Common myeloid progenitor, CD34-positive (primary cell): ENCODE measurements at places on chromosomes 6 and 20.

DNA sequence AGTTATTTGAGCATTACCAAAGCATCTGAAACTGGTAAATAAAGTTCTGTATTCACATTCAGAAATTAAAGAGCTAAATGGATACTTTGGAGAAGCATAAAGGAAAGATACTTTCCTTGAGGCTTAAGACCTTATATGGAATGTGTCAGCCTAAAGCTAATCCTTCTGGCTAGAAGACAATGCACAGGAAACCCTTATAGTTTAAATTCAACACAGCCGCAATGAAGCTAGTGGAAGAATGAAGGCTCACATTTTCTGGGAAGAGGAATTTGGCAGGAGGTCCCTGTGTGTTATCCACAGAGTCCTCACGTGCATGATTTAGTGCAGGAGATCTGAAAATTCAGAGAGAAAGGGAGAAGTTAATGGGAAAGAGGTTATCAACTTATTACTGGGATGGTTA lies 21.5 kb upstream of the CHD6 start:
- H3K27me3 ChIP-seq: no peaks in the 10 kb centered on the region
- H3K4me3 ChIP-seq: no peak overlapping the region
- no peaks in the 10 kb centered on the region for H3K36me3 ChIP-seq
- H3K4me1 ChIP-seq: peaks cover 10% of the 10 kb centered on the region
- no peak overlapping the region for H3K27ac ChIP-seq
- no peak for DNase-seq

GRCh38 chr20:3208786-3209256 lies 477 bp upstream of the ITPA start:
- H3K27ac ChIP-seq: peak overlapping the region; percentile 89
- peaks cover 6% of the 10 kb centered on the region for H3K4me1 ChIP-seq
- no peaks in the 10 kb centered on the region for H3K27me3 ChIP-seq
- peak overlapping the region; percentile 96 for H3K4me3 ChIP-seq
- peak; percentile 50 for DNase-seq

DNA sequence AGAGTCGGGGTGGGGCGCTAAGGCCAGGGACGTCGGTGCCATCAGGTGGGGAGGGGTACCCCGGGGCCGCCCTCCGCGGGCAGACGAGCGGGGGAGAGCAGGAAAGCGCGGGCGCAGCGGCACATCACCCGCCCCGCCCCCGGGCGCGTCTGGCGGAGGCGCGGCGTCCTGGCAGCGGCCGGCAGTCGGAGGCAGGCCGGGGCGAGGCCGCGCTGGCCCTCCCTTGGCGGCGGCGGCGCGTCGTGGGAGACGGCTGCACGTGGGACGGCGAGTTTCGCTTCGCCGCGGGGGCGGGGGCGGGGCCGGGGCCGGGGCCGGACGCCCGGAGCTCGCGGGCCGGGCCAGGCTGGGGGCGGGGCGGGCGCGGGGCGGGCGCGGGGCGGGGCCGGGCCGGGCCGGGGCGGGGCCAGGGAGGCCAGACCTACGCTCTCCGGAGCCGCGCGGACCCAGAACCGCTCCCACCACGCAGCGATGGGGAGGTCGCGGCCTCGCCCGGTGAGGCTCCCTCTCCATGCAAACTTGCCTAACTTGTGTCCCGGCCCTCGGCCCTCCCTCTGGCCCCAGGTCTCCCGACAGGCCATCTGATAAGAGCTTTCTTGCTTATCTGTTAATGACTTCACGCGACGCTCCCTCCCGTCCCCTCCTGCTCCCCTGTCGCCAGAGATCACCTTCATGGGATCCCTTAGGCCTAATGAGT lies 12.5 kb downstream of the ITPR3 start:
- no peaks in the 10 kb centered on the region for H3K36me3 ChIP-seq
- no peak overlapping the region for H3K27ac ChIP-seq
- H3K4me3 ChIP-seq: peak overlapping the region; percentile 58
- H3K27me3 ChIP-seq: peaks cover 8% of the 10 kb centered on the region

DNA sequence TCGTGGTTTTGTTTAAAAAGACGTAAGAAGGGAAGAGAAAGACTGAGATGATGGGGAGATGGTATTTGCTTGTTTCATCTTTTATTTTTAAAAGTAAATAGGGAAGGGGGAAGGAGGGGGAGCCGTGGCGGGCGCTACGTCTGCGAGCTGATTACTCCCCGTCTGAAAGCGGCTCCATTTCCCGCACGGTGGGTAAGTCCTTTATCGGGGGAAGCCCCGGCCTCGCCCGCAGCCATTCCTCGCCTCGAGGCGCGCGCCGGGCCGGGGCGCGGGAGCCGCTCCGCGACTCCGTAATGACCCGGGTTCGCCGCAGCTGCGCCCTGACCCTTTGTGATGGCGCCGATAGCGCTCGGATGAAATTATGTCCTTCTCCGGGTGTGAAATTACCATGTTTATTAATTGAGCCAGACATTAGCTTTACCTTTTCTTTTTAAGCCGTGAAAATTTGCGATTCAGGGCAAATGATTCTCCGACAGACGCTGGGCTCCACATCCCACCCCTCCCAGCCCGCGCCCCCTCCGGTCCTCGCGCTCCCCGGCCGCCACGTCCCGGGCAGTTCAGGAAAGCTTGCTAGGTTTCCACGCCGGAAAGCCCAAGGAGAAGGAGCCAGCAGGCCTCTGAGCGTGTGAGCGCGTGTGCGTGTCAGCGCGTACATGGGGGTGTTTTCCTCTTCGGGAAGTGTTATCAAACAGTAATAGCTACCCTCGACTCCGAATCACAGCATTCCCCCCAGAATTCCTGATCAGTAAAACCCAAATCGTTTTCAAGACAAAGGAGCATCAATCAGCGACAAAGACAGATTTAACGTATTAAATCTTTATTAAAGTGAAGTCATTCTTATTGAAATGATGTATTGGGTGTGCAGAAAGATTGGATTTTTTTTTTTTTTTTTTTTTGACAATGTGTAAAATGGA lies 30.0 kb downstream of the TFAP2A start:
- H3K36me3 ChIP-seq: no peaks in the 10 kb centered on the region
- peaks cover 71% of the 10 kb centered on the region for H3K27me3 ChIP-seq
- no peak overlapping the region for H3K27ac ChIP-seq
- H3K4me1 ChIP-seq: no peaks in the 10 kb centered on the region

GRCh38 chr20:14193443-14193842 lies 144.0 kb downstream of the FLRT3 start:
- H3K27ac ChIP-seq: no peak overlapping the region
- no peaks in the 10 kb centered on the region for H3K27me3 ChIP-seq

DNA sequence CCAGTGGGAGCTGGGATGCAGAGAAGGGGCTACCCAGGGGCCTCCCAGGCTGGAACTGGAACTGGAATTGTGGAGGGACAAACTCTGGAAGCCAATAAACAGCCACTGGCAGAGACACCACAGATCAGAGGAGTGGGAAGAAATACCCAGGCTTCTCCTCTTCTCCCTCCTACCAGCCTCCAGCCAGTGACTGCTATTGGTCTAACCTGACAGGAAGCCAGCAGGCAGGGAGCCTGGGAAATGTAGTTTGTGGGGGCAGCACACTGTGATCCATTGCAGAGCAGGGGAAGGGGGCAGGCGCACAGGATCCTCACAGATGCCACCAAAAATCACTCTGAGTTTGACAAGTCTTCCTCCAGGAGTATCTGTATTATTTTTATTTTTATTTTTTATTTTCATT lies 12.1 kb upstream of the MLN start:
- H3K27me3 ChIP-seq: peaks cover 15% of the 10 kb centered on the region
- no peak overlapping the region for H3K27ac ChIP-seq
- peak; percentile 41 for DNase-seq
- no peak overlapping the region for H3K4me3 ChIP-seq
- peaks cover 8% of the 10 kb centered on the region for H3K4me1 ChIP-seq

GRCh38 chr6:94071835-94072234 lies 652.5 kb upstream of the EPHA7 start:
- no peaks in the 10 kb centered on the region for H3K36me3 ChIP-seq
- no peak overlapping the region for H3K27ac ChIP-seq
- H3K4me1 ChIP-seq: no peaks in the 10 kb centered on the region
- DNase-seq: no peak

- peaks cover 14% of the 10 kb centered on the region for H3K4me1 ChIP-seq
- no peak overlapping the region for H3K4me3 ChIP-seq
- no peaks in the 10 kb centered on the region for H3K36me3 ChIP-seq
- H3K27me3 ChIP-seq: no peaks in the 10 kb centered on the region
Measured at GRCh38 chr20:362271-363254, 15.7 kb downstream of the NRSN2 start.

DNA sequence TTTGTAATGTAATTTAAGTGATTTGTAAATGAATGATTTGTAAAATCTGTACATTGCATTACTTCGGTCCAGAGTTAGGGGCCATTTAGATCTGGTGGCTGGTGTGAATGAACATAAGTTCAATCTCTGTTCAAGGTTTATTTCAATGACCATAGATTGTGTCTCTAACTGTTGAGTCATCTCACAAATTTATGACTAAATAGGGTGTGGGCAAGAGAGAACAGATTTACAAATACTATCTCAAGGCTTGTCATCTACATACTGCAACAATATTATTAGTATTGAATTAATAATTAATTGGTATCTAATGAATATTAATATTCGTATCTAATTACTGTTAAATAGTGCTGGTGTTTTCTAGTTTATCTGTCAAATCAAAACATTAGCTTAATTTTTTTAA lies 115.3 kb upstream of the EDN1 start:
- H3K4me1 ChIP-seq: no peaks in the 10 kb centered on the region
- H3K4me3 ChIP-seq: no peak overlapping the region
- H3K27me3 ChIP-seq: no peaks in the 10 kb centered on the region
- DNase-seq: no peak
- no peak overlapping the region for H3K27ac ChIP-seq

- H3K27ac ChIP-seq: no peak overlapping the region
- DNase-seq: no peak
- no peaks in the 10 kb centered on the region for H3K27me3 ChIP-seq
- H3K36me3 ChIP-seq: no peaks in the 10 kb centered on the region
- H3K4me3 ChIP-seq: no peak overlapping the region
Measured at GRCh38 chr6:53411451-53411850, 62.7 kb upstream of the ELOVL5 start.

GRCh38 chr6:152977556-152977955 lies 5.3 kb downstream of the FBXO5 start:
- no peak overlapping the region for H3K27ac ChIP-seq
- peaks cover 4% of the 10 kb centered on the region for H3K36me3 ChIP-seq
- H3K4me1 ChIP-seq: peaks cover 61% of the 10 kb centered on the region
- no peak for DNase-seq

GRCh38 chr20:25539742-25540672 lies 45.3 kb downstream of the NINL start:
- H3K27me3 ChIP-seq: no peaks in the 10 kb centered on the region
- H3K27ac ChIP-seq: no peak overlapping the region
- DNase-seq: no peak

DNA sequence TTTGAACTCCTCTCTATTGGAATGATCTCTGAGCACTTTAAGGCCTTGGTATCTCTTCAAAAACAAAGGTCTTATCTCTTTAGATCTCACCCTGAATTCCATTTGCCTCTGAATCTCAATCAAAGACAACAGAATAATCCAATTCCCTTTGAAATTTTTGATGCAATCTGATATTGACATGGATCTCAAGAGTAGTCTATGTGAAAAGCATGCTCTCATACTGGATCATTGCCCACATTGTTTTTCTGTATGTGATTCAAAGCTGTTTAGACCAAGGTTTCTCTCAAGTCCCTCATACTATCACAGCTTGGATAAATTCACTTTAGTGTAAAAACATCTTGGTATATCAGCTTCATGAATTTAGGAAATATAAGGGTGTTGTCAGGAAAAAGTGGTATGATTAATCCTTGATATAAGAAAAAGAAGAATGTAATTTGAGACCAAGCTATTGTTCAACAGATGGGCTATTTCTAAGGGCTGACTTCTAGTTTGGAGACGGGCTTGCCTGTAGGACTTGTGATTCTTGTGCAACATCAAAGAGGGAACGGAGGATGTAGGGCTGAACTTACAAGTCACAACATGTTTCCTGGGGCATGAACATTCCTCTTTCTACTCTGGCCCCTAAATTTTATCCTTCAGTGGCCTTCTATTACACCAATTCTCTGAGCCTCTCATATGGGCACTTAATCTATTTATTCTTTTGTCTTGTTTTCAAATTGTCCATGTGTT lies 77.9 kb upstream of the CITED2 start:
- DNase-seq: no peak
- H3K27me3 ChIP-seq: no peaks in the 10 kb centered on the region
- no peak overlapping the region for H3K27ac ChIP-seq

DNA sequence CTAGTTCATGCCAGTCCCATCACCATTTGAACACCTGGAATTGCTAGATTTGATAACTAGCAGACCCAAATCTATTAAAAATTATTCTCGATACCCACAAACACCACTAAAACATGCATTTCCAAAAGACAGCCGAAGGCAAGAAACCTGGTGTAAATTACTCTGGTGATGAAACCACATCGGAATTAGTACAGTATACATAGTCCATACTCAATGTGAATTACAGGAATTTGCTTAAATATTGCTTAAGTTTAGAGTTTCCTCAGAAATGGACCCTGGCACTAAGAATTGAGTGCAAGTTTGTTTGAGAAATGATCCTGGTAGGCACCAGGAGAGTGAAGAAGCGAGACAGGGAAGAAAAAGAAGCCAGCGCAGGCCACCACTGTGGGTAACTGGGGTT lies 13.7 kb downstream of the LY86 start:
- no peak overlapping the region for H3K4me3 ChIP-seq
- no peak for DNase-seq
- no peak overlapping the region for H3K27ac ChIP-seq
- H3K4me1 ChIP-seq: peaks cover 3% of the 10 kb centered on the region
- H3K27me3 ChIP-seq: no peaks in the 10 kb centered on the region
- H3K36me3 ChIP-seq: no peaks in the 10 kb centered on the region

GRCh38 chr20:45153752-45154151 lies 20.9 kb upstream of the PI3 start:
- H3K27ac ChIP-seq: no peak overlapping the region
- no peak overlapping the region for H3K4me3 ChIP-seq
- H3K27me3 ChIP-seq: no peaks in the 10 kb centered on the region

- H3K27ac ChIP-seq: no peak overlapping the region
- H3K4me1 ChIP-seq: peaks cover 18% of the 10 kb centered on the region
- H3K36me3 ChIP-seq: peaks cover 28% of the 10 kb centered on the region
Measured at GRCh38 chr6:35454391-35455110, 2.4 kb downstream of the FANCE start.

DNA sequence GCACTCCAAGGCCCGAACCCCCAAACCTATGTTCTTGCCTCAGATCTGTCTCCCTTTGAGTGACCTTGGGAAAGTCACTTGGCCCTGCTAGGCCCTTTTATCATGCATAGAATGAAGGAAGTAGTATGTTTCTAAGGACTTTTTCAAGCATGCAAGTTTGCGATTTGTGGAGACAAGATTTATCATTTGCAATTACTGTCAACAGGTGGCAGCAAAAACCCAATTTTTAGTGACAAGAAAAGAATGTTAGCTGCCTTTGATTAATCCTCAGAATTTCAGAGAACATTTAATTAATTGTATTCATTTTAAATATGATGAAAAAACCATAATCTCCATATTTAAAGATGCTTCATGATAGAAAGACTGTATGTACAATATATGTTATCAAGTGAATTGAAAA lies 28.3 kb upstream of the PREP start:
- H3K27me3 ChIP-seq: no peaks in the 10 kb centered on the region
- H3K27ac ChIP-seq: no peak overlapping the region
- DNase-seq: peak; percentile 75
- no peaks in the 10 kb centered on the region for H3K36me3 ChIP-seq

- peak; percentile 48 for DNase-seq
- no peaks in the 10 kb centered on the region for H3K36me3 ChIP-seq
- H3K27me3 ChIP-seq: no peaks in the 10 kb centered on the region
- no peaks in the 10 kb centered on the region for H3K4me1 ChIP-seq
- H3K27ac ChIP-seq: no peak overlapping the region
Measured at GRCh38 chr6:130666786-130667185, 160.4 kb upstream of the SMLR1 start.
